SJSA1 (cell line): ENCODE measurements at places on chromosomes 11 and 22.

- no peak overlapping the region for H3K27ac ChIP-seq
- H3K4me1 ChIP-seq = no peaks in the 10 kb centered on the region
These were observed 1.7 kb upstream of the CALCA start for GRCh38 chr11:14973621-14974514.

DNA sequence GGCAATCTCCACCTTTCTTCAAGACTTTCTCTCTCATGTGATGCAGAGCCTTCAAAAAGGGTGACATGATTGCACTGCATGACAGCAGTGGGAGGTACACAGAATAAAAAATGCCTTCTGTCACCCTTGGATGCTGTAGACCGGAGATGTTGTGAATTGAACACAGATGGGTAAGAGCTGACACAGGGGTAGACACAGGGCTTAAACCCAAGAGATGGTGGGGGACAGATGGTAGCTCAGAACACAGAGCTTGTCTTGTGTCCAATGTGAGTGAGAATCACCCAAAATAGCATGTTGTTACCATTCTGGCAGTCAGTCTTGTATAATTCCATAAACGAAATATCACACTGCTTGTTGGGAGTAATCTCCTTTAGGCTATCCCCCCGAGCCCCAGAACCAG is 69.9 kb downstream of the JRKL start:
- H3K4me3 ChIP-seq = no peak overlapping the region
- no peak overlapping the region for H3K27ac ChIP-seq
- H3K27me3 ChIP-seq = no peaks in the 10 kb centered on the region
- no peaks in the 10 kb centered on the region for H3K36me3 ChIP-seq

- no peaks in the 10 kb centered on the region for H3K27me3 ChIP-seq
- peaks cover 17% of the 10 kb centered on the region for H3K4me1 ChIP-seq
- peak; percentile 27 for DNase-seq
- H3K27ac ChIP-seq = no peak overlapping the region
These were observed 100.2 kb upstream of the GAL start for GRCh38 chr11:68584097-68584496.

GRCh38 chr11:13009921-13010748 is 1.0 kb downstream of the RASSF10 start:
- no peak for DNase-seq
- H3K36me3 ChIP-seq = no peaks in the 10 kb centered on the region
- H3K4me1 ChIP-seq = peaks cover 13% of the 10 kb centered on the region
- H3K27ac ChIP-seq = no peak overlapping the region

- H3K4me1 ChIP-seq = no peaks in the 10 kb centered on the region
- H3K36me3 ChIP-seq = no peaks in the 10 kb centered on the region
- peaks cover 3% of the 10 kb centered on the region for H3K27me3 ChIP-seq
- no peak overlapping the region for H3K27ac ChIP-seq
- H3K4me3 ChIP-seq = no peak overlapping the region
These were observed 1.1 kb downstream of the OR5A2 start for GRCh38 chr11:59425131-59425530.

GRCh38 chr11:114017723-114018122 is 41.8 kb upstream of the ZBTB16 start:
- no peak overlapping the region for H3K4me3 ChIP-seq
- no peaks in the 10 kb centered on the region for H3K36me3 ChIP-seq
- DNase-seq = no peak
- no peaks in the 10 kb centered on the region for H3K4me1 ChIP-seq
- H3K27me3 ChIP-seq = no peaks in the 10 kb centered on the region

- H3K4me3 ChIP-seq = peak overlapping the region; percentile 64
- no peak overlapping the region; the same call in 1 of the 2 replicates for H3K27ac ChIP-seq
- H3K4me1 ChIP-seq = peaks cover 36% of the 10 kb centered on the region
These were observed 772 bp downstream of the NAV2 start for GRCh38 chr11:19713196-19714021.

- H3K27me3 ChIP-seq = peaks cover 10% of the 10 kb centered on the region
- H3K36me3 ChIP-seq = no peaks in the 10 kb centered on the region
- H3K27ac ChIP-seq = no peak overlapping the region
These were observed 105.6 kb upstream of the ALDH3B2 start for GRCh38 chr11:67780056-67780455.

DNA sequence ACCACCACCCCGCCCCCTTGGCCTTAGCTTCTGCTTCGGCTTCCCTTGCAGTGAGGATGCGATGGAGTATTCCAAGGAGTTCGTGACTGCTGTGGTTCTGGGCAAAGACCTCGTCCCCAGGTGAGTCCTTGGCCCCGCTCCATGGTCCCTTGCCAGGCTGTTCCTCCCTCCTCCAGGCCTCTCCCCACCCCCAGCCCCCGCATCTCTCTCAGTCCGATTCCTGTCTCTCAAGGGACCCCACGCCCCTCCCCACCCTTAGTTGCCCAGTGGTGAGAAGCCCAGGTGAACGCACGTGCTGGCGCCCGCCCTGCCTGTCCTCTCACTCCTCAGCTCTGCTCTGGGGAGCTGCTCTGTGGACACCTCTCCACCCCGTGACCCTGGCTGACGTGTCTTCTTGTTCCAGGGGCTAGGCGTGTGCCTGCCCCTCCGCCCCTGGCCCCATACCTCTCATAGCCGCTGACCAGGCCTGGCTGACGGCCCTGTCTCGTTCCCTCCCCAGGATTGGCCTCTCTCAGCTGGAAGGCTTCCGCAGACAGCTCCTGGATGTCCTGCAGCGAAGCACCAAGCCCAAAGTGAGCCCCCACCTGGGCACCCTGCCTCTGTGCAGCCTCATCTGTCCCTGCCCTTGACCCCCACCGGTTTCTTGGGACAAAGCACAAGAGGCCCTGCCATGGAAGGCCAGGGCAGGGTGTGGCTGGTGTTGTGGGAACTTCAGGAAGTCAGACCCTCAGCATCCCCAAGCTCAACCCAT is 14.6 kb upstream of the MYRF start:
- H3K4me3 ChIP-seq = no peak overlapping the region
- no peaks in the 10 kb centered on the region for H3K27me3 ChIP-seq
- no peak for DNase-seq
- H3K27ac ChIP-seq = no peak overlapping the region
- peaks cover 29% of the 10 kb centered on the region for H3K36me3 ChIP-seq
- no peaks in the 10 kb centered on the region for H3K4me1 ChIP-seq

DNA sequence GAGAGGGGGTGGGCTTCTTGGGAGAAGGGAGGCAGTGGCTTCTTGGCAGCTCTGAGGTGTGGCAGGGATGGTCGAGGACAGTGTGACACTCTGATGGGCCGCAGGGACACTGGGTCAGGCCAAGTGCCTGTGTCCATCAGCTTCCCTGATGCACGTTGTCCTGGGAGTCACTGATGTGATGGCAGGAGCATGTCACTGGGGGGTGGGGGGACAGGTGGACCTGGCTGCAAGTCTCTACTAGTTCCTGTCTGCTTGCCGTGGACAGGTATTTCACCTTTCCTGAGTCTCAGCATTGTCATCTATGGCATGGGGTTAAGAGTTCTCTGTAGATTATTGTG is 592.9 kb downstream of the TBC1D22A start:
- H3K27me3 ChIP-seq = no peaks in the 10 kb centered on the region
- H3K4me1 ChIP-seq = no peaks in the 10 kb centered on the region
- no peak for DNase-seq
- H3K36me3 ChIP-seq = no peaks in the 10 kb centered on the region
- no peak overlapping the region for H3K4me3 ChIP-seq

- H3K4me1 ChIP-seq = no peaks in the 10 kb centered on the region
- no peak for DNase-seq
- no peaks in the 10 kb centered on the region for H3K36me3 ChIP-seq
- H3K27ac ChIP-seq = no peak overlapping the region
- no peak overlapping the region for H3K4me3 ChIP-seq
These were observed 12.3 kb downstream of the TBX1 start for GRCh38 chr22:19772673-19773469.

DNA sequence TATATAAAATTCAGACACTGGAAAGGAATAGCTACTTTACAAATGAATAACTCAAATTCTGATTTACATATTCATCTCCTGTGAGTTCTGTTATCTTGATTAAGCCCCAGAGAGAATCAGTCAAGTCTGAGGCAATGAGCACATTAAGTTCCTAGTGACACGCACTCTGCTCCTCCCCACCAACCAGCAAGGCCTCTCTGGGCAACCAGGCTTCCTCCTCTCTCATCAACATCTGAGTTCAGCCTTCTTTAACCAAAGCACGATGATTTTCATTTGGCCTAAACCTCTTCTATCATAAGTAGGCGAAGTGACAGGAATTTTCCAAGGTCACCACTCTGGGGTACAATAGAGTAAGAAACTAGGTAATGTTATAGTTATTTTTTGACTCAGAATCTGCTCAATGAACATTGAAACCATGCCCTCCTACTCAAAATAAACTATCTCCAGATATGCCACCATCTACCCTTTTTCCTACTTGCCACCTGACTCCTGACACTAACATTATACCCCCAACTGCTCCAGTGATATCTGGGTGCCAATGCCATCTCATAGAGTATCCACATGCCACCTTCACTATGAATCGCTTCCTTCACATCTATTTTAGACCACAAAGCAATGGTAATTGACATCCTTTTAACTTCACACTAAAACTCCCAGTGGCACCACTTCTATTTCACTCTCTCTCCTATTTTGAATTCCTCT is 114.8 kb downstream of the FAM76B start:
- no peaks in the 10 kb centered on the region for H3K4me1 ChIP-seq
- H3K27me3 ChIP-seq = no peaks in the 10 kb centered on the region
- no peak overlapping the region for H3K27ac ChIP-seq
- H3K36me3 ChIP-seq = no peaks in the 10 kb centered on the region

DNA sequence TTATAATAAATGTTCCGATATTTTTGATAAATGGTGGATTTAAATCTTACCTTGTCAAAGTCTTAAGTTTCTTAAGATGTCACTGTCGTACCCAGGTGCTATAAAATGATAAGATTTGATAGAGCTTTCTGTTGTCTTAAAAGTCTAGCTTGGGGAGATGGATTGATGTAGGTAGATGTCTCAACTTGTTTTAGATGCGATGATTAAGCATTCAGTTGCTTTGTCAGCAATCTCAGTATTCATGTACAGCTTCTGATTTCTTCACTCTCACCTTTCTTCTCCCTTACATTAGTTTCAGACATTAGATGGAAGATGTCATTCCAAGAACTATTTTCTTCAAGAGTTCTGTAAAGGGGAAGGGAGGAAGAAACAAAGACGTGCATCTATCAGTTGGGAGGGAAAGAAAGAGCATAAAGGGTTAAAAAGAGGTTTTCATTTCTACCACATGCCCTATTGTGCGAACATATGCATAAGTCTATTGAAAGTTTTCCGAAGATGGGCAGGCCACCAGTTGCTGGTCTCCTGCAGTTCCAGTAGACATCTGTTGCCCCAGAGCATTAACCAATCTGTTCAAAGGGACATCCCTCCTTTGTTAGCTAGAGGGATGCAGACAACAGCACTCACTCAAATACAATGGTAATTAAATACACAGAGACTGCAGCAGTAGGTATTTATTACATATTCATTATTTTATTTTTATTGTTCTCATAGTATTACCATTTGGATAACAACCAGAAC is 38.4 kb downstream of the ZC3H12C start:
- no peak for DNase-seq
- H3K27me3 ChIP-seq = no peaks in the 10 kb centered on the region
- no peak overlapping the region for H3K27ac ChIP-seq

DNA sequence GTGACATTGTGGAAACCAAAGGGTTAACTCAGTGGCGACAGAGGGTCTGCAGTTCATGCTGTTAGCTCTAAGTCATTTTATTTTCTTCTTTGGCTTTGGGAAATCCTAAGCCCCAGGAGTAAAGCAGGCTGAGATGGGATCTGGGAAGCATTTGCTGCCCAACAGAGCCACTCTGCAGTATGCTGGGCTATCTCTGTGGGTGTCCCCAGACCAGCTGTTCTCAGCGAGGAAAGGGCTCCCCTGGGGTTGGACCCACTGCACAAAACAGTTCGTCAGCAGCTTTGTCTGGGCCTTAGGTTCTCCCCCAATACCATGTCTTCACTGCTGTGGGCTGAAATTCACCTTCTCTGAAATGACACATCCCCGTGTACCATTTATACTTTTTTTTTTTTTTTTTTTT is 34.0 kb downstream of the KREMEN1 start:
- H3K27ac ChIP-seq = no peak overlapping the region
- no peak for DNase-seq
- H3K27me3 ChIP-seq = no peaks in the 10 kb centered on the region

- no peaks in the 10 kb centered on the region for H3K36me3 ChIP-seq
- no peak overlapping the region for H3K4me3 ChIP-seq
- H3K4me1 ChIP-seq = no peaks in the 10 kb centered on the region
- no peak overlapping the region for H3K27ac ChIP-seq
These were observed 17.8 kb downstream of the NAGA start for GRCh38 chr22:42052765-42053164.

DNA sequence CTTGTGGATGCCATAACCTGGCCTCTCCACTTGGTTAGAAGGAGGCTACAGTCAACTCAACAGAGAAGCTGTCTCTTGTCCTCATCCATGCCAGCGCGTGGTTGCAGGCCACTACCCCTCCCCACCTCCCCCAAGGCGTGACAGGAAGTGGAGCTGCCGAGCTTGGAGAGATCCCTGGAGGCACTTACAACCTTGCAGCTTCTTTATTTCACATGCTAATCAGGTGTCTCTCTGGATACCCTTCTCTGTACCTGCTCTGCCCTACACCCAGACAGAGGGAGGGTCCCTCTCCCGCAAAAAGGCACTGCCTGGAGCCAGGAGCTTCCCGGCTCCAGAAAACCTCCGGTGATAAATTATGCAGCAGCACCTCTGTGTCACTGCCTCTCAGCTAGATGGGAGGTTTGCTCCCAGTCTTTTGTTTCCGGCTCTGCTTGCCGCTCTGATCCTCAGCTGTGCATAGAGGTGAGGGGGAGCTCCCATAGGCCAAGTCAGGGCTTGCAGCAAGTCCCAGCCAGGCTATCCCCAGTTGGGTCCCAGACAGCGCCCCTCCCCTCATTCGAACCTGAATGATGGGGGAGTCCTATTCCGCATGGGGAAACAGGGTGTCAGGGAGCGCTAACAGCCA is 5.7 kb downstream of the LRP4 start:
- H3K4me3 ChIP-seq = no peak overlapping the region
- H3K27me3 ChIP-seq = peaks cover 26% of the 10 kb centered on the region
- no peak for DNase-seq
- H3K27ac ChIP-seq = no peak overlapping the region

DNA sequence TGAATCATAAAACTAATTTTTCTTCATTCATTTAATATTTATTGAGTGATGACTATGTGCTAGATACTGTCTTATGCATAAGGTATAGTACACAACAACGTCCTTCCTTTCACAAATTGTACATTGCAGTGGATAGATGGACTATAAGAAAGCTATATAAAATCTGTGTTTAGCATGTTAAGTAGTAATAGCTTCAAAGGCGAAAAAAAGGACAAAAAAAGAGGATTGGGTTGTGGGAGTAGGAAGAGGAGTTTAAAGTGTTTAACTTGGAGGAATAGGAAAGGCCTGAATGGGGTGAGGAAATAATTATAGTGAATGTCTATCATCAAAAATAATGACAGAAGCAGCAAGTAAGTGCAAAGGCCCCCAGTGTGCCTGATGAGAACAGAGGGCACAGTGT is 565.4 kb upstream of the LUZP2 start:
- no peak overlapping the region for H3K27ac ChIP-seq
- no peak overlapping the region for H3K4me3 ChIP-seq
- H3K27me3 ChIP-seq = no peaks in the 10 kb centered on the region
- H3K4me1 ChIP-seq = peaks cover 13% of the 10 kb centered on the region
